GM13976 (cell line): ENCODE measurements at places on chromosomes 1 and 21.

DNA sequence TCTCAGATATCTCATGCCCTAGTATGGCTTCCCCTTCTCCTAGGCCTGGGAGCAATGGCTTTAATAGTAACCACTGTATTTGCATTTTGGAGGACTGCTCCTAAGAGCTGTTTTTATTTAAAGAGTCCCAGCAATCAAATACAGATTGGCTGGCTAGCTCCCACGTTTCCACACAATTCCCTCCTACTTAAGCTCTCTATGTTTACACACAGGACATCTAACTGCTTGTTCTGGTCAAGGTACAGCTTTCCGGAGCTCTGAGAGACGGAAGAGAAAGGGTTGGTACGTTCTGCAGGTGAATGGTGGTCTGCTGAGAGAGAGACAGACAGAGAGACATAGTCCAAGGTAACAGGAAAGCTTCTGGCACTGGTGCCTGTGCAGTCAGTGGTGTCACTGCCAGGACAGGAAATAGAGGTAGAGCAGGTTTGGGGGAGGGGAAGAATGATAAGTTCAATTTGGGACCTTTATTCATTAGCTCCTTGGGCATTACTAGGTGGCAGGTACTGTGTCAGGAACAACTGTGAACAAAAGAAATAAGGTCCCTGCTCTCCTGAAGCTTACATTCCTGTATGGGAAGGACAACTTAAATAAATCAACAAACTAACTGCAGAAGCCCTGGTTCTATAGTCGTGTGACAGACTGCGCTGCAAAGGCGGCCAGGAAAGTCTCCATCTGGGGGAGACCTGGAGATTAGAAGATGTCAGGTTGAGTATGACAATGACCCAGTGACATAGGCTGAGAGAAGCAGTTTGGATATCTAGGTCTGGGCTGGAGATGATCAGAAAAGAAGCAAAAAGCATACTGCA, 1.2 kb upstream of the SLC25A33 start:
- DNase-seq: no peak

DNA sequence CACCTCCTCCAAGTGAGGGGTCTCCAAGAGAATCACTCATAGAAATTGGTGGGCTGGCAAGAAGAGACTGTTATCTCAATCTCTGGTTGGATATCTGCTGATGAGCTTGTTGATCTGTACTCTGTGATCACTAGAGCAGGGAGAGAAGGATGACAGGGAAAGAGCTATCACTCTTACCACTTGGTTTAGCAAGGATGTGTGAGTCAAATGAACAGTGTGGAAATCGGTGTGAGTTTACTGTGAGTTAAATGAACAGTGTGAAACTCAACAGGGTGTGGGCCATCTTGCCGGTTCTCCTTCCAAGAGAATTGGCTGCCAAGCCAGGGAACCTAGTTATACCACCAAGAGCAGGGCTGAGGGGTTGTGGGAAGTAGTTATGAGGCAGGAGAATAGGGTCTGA, 33.3 kb upstream of the CD1D start:
- no peak for DNase-seq

DNA sequence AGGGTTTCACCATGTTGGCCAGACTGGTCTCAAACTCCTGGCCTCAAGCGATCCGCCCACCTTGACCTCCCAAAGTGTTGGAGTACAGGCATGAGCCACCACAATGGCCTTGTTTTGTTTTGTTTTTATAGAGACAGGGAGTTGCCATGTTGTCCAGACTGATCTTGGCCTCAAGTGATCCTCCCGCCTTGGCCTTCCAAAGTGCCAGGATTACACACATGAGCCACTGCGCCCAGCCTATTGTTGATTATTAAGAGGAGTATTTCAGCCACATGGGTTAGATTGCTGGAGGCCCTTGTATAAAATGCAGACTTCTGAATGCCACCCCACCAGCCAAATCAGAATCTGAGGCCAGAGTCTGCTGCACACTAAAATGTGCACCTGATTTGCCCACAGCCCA, 57.2 kb upstream of the ANGPTL1 start:
- no peak for DNase-seq

DNA sequence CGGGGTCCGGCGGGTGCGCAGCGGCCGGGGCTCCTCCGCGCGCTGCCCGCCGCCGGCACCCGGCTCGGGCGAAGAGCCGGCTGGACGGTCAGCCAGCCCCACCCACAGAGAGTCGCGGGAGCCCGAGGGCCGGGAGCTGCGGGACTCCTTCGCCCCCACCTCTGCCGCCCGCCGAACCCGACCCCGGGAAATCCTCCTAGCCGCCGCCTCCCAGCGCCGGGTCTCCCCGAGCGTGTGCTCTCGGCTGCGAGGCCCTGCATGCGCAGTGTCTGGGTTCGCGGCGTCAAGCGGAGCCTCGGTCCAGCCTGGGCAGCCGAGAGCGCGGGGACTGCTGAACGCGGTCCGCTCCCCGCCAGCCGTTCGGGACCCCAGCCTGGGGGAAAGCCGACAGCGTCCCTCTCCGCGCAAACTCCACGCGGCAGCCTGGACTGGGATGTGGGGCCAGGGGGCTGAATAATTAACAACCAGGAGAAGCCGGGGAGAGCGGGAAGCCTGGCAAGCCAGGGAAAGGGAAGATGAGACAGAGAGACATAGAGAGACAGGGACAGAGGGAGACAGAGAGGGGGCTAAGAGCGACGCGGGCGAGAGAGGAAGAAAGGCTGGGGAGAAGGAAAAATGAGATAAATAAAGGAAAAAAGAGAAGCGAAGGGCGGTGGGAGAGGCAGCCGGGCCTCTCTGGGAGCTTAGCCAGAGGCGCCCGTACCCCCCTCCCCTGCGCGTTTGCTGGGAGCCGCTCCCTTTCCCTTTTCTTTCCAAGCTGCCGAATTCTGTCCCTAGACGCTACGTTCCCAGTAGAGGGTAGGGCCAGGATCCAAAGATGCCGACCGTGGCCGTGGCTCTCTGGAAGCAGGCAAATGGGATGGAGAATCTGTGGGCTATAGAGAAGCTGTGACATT, 64.2 kb downstream of the MEF2D start:
- peak; percentile 49 for DNase-seq

DNA sequence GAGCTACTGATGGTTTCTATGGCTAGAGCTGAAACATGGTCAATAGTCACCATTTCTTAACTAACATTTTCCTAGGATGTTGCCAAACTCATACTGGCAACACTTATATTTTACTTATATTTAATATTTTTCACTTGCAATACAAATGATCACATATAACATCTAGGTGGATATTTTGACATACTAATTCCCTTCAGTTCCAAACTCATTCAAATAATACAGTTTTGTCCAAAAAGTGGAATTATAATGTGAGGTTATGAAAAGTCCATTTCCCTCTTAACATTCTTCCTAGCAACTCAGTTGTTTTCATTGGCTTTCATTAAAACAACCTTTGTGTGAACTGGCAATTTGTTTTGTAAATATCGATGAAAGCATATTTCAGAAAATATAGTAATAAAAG, 16.0 kb downstream of the SPAG17 start:
- no peak for DNase-seq

GRCh38 chr1:248792342-248792741, 33.4 kb downstream of the SH3BP5L start:
- DNase-seq: no peak

GRCh38 chr1:93677729-93678128, 3.9 kb downstream of the BCAR3 start:
- DNase-seq: no peak

DNA sequence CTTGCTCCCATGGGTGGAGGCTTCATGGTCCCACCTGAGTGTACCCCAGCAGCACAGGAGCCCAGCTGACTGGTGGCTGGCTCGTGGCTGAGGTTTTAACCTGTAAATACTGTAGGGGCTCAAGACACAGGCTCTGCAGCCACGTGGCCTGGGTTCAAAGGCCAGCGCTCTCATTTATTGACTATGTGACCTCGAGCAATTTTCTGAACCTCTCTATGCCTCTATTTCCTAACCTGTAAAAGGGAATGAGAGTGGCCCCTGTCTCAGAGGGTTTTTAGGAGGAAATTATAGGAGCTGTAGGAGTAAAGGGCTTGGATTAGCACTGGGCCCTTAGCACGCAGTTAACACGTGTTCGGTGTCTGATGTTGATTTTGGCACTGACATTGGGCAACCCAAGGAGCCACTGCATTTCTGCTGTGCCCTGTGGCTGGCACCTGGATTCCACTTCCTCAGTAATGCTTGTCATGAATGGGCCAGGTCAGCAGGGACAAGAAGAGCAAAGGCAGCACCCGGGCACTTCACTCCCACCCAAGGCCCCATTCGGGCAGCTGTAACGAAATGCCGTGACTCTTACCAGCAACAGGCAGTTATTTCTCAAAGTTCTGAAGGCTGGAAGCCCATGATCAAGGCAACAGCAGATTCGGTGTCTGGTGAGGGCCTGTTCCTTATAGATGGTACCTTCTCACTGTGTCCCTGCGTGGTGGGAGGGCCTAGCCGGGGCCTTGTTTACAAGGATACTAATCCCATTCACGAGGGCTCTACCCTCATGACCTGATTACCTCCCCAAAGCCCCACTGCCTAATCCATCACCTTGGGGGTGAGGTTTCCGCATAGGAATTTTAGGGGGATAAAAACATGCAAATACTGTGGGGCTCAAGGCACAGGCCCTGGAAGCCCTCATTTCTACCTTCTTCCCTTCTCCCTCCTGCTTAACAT, 25.2 kb downstream of the ARHGEF10L start:
- no peak for DNase-seq

GRCh38 chr1:213956295-213956770, 31.4 kb upstream of the PROX1 start:
- no peak for DNase-seq

DNA sequence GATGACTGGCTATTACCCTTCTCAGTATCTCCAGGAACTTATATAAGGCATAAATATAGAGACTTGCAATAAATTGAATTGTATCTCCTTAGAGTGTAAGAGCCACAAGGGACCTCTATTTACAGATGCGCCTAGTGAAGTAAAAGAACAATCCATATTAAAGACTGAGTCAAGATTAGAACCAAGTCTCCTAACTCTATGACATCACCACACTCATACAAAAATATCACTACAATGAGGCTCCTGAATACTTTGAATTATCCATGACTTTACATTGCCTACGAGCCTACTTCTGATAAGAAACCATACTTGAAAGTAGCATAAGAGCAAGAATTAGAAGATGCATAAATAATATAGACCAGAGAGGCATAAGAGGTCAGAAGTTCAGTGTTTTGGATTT, 18.8 kb downstream of the DPYD start:
- no peak for DNase-seq

DNA sequence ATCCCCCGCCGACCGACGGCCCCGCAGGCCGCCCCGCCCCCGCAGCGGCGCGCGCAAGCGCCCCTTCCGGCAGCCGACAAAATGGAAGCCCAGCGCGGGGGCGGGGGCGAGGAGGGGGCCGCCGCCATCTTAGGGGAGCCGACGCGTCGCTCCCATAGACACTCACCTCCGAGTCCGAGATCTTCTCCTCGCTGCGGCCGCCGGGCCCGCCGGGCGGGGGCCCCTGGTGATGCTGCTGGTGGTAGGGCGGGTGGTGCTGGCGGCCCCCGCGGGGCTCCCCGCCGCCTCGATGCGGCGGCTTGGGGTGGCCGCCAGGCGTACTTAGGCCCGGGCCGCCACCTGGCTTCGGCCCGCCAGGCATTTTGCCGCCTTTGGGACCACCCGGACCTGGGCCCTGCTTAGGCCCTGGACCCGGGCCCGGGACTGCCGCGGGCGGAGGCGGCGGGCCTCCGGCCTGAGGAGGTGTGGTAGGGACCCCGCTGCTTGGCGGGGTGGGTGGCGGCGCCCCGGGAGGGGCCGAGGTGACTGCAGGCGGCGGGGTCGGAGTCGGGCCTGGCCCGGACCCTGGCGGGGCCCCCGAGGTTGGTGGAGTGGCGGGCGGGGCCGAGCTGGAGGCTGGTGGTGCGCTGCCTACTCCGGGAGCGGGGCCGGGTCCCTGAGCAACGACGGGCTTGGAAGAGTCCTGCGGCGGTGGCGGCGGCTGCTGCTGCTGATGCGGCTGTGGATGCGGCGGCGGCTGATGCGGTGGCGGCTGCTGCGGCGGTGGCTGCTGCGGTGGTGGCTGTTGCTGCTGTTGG, 691 bp downstream of the SFPQ start:
- peak; percentile 90 for DNase-seq

- DNase-seq: no peak
Observed at GRCh38 chr1:210822932-210823331, 311.0 kb downstream of the KCNH1 start.

DNA sequence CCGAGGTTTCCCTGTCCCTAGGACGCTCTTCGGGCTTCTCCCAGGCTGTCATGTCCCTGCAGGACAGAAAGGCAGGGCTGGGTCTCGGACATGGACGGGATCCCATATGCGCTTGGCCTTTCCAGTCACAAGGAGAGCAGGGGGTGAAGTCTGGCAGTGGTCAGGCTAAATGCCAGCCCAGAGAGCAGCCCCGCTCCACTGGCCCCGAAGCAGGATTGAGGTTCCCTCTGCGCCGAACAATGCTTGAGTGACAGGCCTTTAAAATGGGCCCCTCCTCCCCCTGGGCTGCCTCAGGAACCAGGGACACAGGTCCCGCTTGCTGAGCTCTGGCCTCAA, 12.7 kb downstream of the DRAXIN start:
- DNase-seq: no peak

DNA sequence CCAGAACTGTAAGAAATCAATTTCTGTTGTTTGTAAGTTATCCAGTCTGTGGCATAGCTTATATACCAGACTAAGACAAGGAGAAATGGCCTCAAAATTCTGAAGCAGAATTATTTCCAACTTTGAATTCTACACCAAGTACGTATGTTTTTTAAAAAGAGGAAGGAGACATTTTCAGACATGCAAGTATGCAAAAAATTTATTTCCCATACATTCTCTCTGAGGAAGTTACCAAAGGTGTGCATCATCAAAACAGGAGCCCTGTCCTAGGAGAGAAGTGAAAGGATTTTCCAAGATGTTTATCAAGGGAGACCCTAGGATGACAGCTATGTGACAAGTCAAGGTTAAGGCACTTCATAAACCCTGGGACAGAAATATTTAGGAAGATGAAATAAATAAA, 49.3 kb upstream of the RABGAP1L start:
- DNase-seq: no peak

- DNase-seq: no peak
Observed at GRCh38 chr1:19054216-19054615, 97.7 kb upstream of the IFFO2 start.

DNA sequence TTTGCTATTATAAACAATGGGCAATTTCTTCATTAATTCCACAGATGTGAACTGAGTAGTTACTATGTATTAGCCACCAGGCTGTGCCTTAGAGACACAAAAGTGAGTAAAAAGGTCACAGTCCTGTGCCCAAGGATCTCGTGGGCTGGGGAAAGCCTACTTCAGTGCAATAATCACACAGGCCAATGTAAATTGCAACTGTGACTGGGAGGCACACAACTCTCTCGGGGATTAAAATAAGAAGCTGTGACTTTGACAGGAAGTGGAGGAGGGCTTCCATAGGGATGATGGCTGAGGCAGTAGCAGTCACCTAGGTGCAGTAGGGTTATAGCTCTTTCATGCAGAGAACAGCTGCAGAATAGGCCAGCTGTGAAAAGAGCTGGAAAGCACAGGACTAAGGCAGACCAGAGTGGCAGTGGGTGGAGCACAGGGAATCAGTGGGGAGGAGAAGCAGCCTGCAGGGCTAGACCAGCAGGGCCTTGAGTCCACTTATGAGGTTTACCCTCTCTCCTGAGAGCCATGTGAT, 121.9 kb downstream of the MAB21L3 start:
- DNase-seq: no peak

GRCh38 chr21:41869771-41870170, 9.4 kb downstream of the PRDM15 start:
- no peak for DNase-seq
